ENCODE measurements at places on chromosomes 3 and 15.
A peak's percentile ranks its signal among the peaks of the same experiment; 100 is the strongest.

- DNase-seq: no peak
Measured at GRCh38 chr3:46206282-46207015, 1.7 kb downstream of the CCR1 start.

- no peak for DNase-seq
Measured at GRCh38 chr3:153247331-153248330, 85.6 kb downstream of the RAP2B start.

GRCh38 chr3:23263796-23264195 lies 60.7 kb downstream of the UBE2E2 start:
- DNase-seq: peak; percentile 16

- no peak for DNase-seq
Measured at GRCh38 chr3:152617609-152618008, 217.3 kb upstream of the P2RY1 start.

DNA sequence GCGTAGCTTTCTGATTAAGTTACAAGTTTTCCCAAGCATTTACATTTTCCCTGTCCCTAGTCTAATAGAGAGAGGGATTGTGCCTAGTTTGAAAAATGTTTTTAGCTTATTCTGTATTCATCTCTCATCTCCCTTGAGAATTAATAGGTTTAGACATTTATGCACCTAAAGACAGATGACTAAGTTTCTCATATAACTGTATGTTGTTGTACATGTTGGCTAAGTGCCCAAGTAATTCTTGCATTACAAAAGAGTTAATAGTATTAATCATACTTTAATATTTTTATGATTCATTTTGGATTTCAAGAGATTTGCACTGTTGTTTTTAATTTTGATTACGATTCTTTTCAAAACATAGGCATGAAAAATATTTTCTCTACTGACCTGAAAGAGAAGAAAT lies 109.0 kb upstream of the TBL1XR1 start:
- DNase-seq: no peak

DNA sequence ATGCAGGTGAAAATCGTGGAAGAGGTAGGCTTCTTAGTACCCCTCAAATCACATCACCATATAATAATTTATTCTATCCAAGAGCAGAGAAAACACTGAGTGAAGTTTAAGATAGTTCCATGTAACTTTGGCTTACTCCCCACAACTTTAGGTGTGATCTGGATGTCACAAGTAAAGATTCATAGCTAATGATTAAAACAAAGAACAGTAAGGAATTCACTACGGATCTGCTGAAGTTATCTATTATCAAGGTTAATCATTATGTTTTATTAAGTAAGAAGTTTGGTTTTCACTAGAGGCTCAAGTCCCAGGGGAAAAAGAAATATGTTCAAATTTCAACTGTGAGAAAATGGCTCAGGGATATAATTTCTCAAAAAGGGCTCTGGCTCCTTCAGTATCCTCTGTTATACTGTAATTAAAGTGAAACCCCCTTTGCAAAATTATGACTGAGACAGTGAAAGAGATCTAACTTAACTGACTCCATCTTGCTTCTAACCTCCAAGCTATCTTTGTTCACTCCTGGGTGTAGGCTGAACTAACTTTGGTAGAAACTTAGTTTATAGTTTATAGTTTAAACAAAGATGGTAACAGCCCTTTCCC lies 17.1 kb downstream of the CD80 start:
- no peak for DNase-seq

DNA sequence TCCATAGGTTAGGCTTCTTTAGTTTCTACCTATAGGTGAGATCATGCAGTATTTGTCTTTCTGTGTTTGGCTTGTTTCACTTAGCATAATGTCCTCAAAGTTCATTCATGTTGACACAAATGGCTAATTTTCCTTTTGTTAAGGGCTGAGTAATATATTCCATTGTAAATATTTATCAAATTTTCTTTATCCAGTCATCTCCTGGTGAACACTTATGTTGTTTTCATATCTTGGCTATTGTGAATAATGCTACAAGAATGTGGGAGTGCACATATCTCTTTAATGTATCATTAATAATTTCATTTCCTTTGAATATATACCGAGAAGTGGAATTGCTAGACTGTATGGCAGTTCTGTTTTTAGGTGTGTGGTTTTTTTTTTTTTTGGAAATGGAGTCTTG lies 250.9 kb upstream of the SEMA6D start:
- no peak for DNase-seq

- no peak for DNase-seq
Measured at GRCh38 chr3:129239991-129240390, 9.4 kb upstream of the COPG1 start.

GRCh38 chr15:58467121-58467721 lies 35.4 kb downstream of the LIPC start:
- no peak for DNase-seq

- DNase-seq: no peak
Measured at GRCh38 chr3:185928496-185928895, 9.3 kb downstream of the TRA2B start.

GRCh38 chr3:169675091-169675490 lies 11.6 kb upstream of the MECOM start:
- no peak for DNase-seq

DNA sequence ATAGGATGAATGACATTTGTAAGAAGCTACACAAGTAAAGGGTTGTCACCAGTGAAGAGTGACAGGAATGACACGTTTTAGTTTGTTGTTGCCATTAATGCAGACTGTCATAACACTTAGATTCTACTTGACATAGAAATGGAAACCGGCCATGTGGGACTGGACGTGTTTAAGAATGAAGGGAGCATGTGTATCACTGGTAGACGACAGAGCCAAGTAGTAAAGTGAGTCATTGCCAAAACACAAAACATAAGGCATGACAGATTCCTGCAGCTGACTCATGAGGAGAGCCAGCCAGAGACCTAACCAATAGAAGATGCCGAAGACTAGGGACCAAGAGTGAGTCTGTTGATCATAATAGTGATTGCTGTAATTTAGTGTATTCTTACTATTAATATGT lies 106.2 kb upstream of the PLAAT1 start:
- peak; percentile 90 for DNase-seq

GRCh38 chr15:31081588-31082250 lies 19.8 kb downstream of the TRPM1 start:
- no peak for DNase-seq

- no peak for DNase-seq
Measured at GRCh38 chr3:119664850-119665379, 4.5 kb upstream of the POPDC2 start.

DNA sequence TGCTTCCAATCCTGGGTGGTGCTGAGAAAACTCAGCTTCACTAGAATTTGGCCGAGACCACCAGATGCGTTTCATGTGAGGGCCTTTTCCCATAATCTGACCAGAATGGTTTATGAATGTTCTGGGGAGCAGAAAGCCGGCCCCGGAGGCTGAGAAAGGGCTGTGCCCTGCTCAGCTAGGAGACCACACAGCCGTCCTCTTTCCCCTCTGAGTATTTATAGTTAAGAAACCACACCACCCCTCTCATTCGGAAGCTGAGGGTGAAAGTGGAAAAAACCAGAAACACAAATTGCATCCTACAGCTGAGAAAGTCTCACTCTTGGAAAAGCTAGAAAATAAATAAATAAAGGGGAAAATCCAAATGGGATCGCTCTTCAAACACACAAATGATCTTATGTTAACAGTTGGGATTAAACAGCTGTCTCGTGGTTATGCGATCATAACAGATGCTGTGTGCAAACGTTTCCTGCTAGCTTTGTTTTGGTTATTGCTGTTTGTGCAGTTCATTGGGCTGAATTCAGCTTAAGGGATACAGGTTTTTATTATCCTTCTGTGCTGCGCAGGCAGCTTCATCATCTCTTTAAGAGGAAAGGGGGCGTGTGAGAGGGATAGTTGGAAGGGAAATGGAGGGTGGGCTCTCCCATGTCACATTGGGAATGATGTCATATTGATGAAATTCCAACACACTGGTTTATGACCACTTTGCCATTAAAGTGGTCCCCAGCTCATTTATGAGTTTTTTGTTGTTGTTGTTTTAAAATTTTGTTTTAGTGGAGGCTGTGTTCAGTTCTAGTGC lies 1026.2 kb upstream of the NR2F2 start:
- DNase-seq: no peak

- no peak for DNase-seq
Measured at GRCh38 chr3:15255215-15255614, 49.2 kb downstream of the CAPN7 start.

DNA sequence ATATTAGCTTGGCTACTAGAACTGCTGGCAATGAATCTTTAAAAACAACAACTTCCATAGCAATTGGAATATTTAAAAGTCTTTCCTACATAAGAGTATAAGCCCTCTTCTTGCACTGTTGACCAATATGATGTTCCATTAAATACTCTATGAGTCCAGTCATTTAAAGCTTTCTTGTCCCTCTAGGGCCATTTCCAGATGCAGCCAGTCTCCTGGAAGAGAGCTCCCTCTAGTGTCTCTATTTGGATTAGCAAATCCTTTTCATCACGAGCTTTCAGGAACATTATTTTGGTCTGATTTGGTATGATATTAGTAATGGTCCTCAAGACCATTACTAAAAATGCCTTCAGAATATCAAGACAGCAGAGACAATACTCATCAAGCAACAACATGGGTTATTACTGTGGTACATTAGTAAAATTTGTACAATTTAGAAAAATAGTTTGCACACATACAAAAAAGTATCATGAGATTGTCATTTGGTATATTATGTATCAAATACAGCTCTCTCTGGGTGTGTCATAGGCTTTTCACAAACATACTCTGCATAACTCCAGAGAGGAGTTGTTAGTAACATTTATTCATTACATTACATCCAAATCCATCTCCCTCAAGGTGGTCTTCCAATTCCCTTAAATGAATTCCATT lies 101.3 kb downstream of the DPH6 start:
- DNase-seq: peak; percentile 72

DNA sequence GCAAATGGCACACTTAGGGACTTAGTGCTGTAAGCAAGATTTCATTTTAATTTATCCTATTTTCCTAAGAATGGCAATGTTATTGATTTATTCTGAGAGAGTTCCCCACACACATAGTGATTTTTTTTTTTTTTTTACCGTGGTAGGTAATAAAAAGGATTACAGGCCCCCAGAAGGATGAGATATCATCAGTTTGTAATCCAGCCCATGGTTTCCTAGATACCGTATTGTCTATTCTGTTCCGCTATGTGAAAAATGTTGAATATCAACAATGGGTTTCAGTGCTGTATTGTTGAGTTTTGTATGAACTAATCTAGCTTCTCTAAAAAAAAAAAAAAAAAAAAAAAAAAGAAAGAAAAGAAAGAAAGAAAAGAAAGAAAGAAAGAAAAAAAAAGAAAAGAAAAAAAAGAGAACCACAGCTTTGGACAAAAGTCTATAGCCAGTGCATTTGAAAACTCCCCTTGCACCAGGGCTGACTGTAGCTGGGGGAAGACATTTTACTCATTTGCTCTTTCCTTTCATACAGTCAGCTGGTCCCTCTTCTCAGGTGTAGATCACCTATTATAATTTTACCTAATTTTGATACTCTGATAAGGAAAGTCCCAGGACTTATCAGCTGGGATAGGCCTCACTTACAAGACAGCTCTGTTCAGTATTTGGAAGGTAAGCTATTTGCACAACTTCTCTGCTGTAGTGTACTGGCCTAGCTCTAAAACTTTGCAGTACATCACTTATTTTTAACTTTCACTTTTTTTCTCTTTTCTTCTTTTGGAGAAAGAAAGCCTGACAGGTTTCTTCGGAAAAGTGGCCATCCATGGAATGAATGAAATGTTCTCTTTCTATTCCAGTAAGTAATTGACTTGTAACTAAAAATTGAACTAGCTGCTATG lies 101.4 kb upstream of the SOX2 start:
- DNase-seq: peak; percentile 68

DNA sequence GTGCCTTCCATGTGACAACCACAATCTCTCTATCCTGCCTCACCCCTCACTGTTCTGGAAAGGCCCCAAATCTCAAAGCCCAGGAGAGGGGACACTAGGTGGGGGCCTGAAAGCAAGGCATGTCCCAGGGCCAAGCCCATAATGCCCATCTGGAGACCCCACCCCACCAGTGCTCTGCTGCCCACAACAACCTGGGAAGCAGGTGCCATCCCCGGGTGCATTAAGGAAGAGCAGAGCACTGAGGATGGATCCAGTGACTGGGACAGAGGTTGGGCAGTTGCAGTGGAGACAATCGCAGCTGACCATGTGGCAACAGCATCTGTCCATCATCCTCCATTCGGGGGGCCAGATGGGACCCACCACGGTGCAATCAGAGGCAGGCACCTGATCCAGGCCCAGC lies 106.2 kb upstream of the PRR20G start:
- no peak for DNase-seq

DNA sequence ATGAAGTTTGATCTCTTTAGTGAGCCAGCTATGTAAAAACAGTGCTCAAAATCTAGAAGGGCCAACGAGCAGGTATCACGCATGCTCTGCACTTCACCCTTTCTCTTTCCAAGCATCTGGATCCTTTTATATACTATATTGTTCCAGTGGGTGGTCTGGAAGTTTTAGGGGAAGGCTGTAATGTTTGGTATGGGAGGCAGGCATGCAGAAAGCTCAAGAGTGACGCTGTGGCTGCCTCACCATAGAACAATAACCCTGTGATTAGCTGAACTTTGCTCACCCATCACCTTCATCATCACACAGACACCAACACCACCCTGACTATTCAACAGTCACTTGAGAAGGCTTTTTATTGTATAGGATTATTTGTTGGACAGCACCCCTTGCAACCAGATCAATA lies 81.6 kb downstream of the FBN1 start:
- DNase-seq: peak; percentile 41

DNA sequence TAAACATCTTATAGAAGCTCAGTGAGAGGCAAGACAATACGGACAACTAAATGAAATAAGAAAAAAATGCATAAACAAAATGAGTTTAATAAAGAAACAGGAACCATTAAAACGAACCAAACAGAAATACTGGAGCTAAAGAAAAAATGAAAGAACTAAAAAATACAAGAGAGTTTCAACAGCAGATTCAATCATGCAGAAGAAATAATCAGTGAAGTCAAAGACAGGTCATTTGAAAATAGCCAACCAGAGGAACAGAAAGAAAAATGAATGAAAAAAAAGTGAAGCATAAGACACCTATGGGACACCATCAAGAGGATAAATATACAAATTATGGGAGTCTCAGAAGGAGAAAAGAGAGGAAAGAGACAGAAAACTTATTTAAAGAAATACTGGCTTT lies 42.5 kb upstream of the PRR20G start:
- no peak for DNase-seq

GRCh38 chr15:33934921-33935320 lies 33.4 kb upstream of the CHRM5 start:
- no peak for DNase-seq

GRCh38 chr15:65948383-65948782 lies 79.1 kb downstream of the RAB11A start:
- DNase-seq: no peak

DNA sequence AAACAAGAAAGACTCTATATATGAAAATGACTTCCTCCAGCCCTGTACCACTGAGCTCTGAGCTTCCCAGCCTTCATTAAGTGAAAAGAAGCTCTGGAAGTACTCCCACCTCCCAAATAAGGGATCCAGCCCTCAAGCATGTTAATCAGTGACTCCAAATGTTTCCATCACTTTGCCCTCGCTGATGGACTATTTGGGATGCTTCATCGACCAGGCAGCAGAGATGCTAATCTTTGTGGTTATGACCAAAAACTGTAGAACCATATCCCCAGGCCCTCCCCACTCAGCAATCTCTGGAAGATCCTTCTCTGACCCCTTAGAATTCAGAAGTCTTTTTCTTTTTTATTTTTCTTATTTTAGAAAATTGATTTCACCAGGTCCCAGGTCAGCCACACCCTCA lies 2.3 kb upstream of the CTDSPL start:
- no peak for DNase-seq

- no peak for DNase-seq
Measured at GRCh38 chr15:63981596-63982320, 64.5 kb downstream of the DAPK2 start.

Data from astrocyte of the hippocampus (primary cell).